Activated CD4-positive, alpha-beta T cell treated with anti-CD3 and anti-CD28 coated beads for 1 hour (primary cell): ENCODE measurements at places on chromosomes 12 and 14.

- peak; percentile 53 for DNase-seq
Observed at GRCh38 chr12:93569656-93570551, 2.6 kb upstream of the SOCS2 start.

- no peak for DNase-seq
Observed at GRCh38 chr14:100282083-100282350, 24.2 kb downstream of the SLC25A29 start.

- no peak for DNase-seq
Observed at GRCh38 chr12:58888131-58888783, 32.0 kb downstream of the LRIG3 start.

DNA sequence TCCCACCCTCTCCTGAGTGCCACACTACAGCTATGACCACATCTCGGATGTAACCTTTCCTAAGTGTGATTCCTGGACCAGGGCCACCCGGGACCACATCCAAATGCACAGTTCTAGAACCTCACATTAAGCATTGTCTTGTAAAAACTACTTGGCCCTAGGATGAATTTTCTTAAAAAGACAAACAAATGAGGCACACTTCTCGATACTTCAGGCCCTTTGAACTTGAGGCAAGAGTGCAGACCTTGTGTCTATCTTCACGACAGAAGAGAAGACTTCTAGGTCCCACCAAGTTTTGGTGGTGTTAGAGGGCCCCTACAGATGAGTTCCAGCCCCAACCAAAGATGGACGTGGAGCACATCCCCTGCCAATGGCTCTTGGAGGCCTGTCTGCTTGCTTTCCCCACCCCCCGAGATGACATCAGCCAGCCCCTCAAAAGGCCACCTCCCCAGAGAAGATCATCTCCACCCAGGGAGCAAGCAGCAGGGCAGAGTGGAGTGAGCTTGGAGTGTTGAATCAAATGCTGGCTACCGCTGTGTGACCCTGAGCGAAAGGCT, 9.3 kb downstream of the ISCU start:
- no peak for DNase-seq

- DNase-seq = no peak
Observed at GRCh38 chr12:76318773-76319594, 29.2 kb downstream of the BBS10 start.

GRCh38 chr12:54421175-54421878, 2.3 kb upstream of the ITGA5 start:
- DNase-seq = no peak

DNA sequence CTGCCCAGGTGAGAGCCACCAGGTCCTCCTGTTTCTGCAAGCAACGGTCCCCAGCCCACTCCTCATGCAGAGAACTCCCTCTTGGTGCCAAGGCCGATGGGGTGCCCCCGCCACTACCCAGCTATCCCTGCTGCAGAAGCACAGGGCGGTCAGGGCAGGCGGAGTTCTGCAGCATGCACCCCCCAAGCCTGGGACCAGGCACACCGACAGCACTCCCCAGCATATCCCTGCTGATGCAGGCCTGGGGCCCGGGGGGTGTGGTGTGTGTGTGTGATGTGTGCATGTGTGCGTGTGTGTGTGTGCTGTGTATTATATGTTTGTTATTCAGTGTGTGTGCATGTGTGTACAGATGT, 27.7 kb upstream of the FZD10 start:
- no peak for DNase-seq

- no peak for DNase-seq
Observed at GRCh38 chr12:89261982-89262381, 90.3 kb downstream of the DUSP6 start.

GRCh38 chr12:1369460-1369859, 224.9 kb downstream of the FBXL14 start:
- no peak for DNase-seq

- no peak for DNase-seq
Observed at GRCh38 chr12:28110329-28110728, 79.9 kb upstream of the CCDC91 start.

DNA sequence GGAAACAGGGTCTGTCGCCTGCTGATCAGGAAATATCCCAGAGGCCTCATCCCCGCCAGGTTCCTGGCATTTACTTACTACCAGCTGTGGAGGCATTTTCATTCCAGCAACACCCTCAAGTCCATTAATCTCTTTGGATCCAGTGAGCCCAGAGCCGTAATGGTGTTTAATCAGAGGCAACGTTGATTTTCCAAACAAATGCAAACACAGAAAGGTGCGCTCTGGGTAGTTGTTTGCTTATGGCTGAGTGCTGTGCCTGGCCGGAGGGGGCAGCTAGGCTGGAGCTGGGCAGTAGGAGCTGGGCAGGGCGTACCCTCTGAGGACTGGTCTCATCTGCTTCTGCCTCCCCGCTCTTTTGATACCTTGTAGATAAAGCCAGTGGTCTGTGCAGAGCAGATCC, 110.6 kb downstream of the ADCK1 start:
- no peak for DNase-seq
